GM23248 (cell line): ENCODE measurements at places on chromosomes 3 and 15.

DNA sequence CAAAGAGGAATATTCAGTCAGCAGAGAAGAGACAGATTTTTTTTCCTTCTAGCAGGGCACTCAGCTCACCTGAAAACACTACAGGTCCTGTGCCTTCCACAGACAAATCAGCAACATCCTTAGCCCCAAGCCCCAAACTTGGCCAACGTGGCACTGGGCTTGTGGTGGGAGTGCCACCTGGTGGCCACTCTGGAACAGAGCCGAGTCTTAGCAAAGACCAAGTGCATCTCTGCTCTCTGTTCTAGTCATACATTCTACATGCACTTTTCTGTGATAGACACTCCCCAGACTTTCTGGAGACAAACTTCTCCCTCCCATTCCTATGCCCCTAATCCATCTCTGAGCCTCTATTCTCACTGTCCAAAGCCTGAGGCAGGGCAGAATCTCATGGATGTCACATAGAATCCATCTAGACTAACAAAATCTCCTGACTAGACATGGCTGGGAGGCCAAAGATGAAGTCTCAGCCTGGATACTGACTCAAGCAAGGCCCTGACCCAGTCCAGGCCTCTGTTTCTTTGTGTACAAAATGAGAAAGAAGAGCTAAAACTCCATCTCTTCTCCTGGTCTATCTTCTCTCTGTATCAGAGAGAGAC lies 5.1 kb upstream of the SEMA7A start:
- DNase-seq = peak; percentile 89

GRCh38 chr3:46681856-46682540 lies 11.5 kb downstream of the ALS2CL start:
- DNase-seq = no peak

DNA sequence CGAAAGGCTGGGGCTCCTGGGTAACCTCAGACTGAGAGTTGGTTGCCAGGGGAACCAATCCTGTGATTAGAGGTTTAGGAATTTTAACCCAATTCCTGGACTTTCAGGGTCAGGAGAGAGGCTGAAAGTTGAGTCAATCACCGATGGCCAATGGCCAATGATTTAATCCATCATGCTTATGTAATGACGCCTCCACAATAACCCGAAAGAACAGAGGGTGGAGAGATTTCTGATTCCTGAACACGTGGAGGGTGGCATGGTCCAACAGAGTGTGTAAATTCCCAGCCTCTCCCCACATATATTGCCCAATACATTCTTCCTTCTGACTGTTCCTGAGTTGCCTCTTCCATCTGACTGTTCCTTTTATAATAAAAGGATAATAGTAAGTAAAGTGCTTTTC lies 137.2 kb upstream of the CBLB start:
- DNase-seq = peak; percentile 93

- DNase-seq = peak; percentile 78
These were observed 13.4 kb downstream of the WDR48 start for GRCh38 chr3:39065197-39065596.

GRCh38 chr3:114827495-114827894 lies 319.6 kb downstream of the ZBTB20 start:
- peak; percentile 63 for DNase-seq

DNA sequence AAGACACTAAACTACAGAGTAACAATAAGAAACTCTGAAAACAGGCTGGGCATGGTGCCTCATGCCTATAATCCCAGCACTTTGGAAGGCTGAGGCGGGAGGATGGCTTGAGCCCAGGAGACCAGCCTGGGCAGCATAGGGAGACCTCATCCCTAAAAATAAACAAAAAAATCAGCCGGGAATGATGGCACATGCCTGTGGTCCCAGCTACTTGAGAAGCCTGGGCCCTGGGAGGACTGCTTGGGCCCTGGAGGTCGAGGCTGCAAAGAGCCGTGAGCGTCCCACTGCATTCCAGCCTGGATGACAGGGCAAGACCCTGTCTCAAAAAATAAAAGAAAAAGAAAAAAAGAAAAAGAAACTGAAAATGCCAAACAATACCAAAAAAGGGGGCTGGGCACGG lies 55.4 kb downstream of the TMCC1 start:
- no peak for DNase-seq

DNA sequence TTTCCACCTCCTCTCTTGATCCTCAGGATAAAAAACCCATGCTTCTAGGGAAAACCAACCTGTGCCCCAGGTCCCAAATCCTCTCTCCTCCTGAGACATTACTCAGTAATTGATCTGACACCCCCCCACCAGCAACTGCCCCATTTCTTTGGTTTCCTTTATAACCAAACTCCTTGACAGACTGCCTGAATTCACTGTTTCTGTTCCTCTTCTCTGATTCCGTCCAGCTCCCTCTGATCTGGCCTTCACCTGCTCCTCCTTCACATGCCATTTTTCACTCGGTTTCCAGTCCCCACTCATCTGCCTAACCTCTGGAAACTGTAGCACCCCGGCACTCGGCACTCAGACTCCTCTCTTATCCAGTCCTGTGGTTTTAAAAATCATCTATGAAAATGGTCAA lies 2.1 kb downstream of the CCDC51 start:
- no peak for DNase-seq

DNA sequence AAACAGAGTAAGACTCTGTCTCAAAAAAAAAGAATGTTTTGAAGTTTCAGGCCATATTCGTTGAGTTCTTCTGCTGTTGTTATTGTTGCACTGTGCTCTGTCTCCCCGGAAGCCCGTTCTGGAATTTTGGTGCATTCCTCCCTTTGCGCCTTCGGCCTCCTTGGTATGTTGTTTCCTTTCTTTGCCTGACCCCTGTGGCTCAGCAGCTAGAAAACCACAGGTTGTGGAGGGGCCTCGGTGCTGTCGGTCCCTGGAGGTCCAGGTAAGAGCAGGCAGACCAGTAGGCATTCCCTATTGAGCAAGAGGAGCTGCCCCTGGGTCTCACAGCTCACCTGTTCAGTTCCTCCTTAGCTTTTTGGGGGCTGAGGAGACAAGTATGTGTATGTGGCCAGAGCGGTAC lies 51.0 kb upstream of the DLG1 start:
- no peak for DNase-seq

DNA sequence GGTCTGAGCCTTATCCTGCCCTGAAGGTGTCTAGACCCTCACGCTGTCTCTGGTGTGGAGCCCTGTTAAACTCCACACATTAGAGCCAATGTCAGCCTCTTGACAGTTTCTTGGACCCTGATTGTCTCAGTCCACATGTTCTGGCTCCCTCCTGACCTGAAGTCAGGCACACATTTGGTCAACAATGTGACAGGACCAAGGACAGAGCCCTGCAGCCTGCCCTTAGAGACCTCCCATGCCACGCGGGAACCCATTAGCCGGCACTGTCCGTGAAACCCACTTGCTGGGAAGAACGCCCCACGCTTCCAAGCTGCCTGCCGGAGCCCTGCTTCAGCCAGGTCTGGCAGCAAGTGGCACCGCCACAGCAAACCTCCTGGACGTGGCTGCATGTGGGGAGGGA lies 162.7 kb upstream of the LINGO1 start:
- no peak for DNase-seq

GRCh38 chr15:37375519-37375918 lies 275.2 kb upstream of the MEIS2 start:
- peak; percentile 0 for DNase-seq

DNA sequence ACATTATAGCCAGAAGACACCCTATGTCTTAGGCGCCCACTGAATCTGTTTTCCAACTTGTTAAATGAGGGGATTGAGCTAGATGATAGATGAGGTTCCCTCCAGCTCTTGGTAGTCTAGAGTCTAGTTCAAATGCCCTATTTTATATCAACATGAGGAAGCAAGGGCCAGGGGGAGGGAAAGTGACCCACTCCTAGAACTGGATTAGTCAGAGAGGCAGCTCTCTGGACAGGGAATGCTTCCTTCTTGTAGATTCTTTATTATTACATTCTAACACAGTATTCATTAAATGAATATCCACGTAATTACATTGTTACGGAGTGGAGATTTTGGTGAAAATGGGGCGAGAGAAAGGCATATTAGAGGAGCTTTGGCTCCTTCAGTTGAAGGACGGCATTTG lies 89.5 kb downstream of the RAD18 start:
- no peak for DNase-seq

DNA sequence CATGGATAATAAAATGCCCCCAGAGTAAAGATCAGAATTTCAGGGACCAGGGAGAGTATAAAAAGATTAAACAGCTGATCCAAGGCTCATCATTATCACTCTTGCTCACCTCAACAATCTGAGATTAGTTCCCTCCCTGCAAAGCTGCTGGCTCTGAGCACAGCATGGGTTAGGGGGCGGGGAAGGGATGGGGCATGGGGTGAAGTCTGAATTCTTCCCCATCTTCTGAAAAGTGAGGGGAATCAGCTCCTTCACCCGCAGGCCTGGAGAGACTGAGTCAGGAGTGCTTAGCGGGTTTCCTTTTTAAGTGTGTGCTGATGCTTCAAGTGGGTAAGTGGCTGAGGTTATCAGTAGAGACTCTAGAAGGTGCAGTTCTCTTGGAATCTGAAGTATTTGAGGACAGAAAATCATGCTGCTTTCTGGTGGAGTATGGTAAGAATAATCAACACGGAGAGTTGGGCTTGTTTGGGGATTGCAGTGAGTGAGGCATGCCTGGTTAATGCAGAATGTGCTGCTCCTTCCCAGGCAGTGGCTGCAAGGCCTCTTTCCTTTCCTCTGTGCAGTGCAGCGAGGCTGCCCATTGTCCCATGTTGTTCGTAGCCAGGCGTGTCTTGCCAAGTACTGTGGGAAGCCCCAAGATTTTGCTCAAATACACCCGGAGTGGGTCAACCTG lies 59.2 kb upstream of the TRAK1 start:
- DNase-seq = peak; percentile 62

- DNase-seq = peak; percentile 8
These were observed 141.4 kb downstream of the TBL1XR1 start for GRCh38 chr3:177055605-177056571.

GRCh38 chr15:83285979-83286553 lies 1.6 kb upstream of the BNC1 start:
- DNase-seq = peak; percentile 89

GRCh38 chr3:70916375-70917055 lies 604.1 kb upstream of the MDFIC2 start:
- DNase-seq = peak; percentile 5

DNA sequence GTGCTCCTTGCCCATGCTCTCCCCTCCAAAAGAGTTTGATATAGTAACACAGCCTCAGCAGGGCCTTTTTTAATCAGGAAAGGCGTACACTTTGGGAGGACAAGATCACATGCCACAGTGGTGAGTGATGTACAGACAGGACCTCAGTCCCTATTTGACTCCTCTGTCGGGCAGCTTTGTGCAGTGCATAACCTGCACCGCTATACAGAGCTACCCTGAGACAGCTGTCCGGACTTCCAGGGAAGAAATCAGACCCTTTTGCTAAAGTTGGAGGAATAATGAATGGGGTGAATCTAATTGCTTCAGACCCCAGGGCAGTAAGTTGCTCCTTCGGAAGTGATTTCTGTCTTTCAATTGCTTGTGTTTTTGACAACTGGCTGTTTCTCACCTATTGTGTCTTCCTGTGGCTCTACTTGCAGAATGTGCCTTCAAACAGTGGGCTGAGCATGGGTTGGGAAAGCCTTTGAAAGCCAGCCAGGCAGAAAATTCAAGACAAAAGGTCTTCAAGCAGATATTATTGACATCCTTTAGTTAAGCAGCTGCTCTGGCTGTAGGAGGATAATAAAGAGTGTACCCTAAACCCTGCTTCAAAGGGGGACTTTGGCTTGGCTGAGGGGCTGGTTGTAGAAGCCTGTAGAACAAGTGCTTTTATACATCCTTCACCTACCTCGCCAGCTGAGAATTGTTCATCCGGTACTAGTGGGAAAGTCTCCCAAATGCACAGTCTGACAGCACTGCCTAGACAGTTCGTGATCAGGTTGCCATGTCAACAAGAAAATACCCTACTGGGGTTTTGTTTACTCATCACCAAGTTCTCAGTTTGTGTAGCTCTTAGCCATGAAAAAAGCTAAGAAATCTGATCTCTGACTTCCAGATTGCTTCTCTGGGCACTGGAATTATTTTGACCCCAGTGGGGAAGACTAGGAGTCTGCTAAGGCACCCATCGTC lies 35.1 kb downstream of the SNTN start:
- peak; percentile 27 for DNase-seq

DNA sequence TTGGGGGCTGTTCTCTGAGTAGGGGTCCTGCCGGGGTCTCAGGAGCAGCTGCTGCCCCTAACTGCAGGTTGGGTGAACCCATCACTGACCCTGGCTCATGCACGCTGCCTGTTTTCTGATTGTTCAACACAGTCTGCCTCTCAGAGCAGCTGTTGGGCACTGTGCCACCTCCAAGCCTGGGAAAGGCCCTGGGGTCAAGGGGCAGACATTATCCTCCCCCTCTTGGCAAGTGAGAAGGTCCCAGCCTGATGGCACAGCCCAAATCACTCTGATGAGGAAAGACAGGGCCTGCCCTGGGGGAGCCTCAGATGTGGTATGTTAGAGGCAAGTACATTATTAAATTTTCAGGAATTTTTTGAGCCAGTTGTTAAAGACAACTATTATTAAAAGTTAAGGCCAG lies 14.1 kb upstream of the GNAT1 start:
- no peak for DNase-seq
